ENCODE measurements at places on chromosomes 2 and 18.

- DNase-seq, result no peak
These were observed 567 bp downstream of the VWA3B start for GRCh38 chr2:98087447-98088020.

DNA sequence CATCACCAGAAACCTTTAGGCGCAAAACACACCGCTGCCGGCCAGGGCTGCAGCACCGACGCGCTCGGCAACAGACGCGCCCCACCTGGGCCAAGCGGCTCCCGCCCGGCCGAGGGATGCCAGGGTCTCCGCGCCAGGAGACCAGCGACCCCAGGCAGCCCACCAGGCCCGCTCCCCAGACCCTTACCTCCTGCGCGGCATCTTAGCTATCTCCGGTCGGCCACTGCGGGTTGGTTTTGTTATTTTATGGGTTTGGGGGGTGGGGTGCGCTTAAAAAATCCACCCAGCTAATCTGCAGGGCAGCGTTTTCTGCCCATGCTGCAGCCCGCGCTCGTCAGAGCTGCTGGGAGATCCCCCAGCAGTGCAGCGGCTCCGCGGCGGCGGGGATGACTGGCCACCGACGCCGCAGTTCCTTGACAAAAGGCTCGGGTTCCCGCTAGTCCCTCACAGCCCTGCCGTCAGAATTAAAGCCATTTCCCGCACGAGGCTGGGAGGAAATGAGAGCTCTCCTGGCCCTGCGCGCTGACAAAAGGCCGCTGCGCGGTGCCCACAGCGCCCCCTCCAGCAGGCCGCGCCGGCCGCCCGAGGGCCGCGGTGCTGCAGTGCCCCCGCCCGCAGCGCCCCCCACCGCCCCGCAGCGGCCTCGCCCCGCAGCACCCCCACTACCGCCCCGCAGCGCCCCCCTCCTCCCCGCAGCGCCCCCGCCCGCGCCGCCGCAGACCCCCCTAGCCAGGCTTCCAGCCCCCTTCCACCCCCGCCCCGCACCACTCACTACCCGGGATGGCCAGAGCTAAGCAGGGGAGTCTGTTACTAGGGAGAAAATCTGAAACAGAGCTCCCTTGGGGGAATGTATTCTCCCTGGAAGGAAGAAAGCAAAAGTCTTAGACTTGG is at the start of gene ADD2:
TSS of gene ADD2 (minus strand) at position 502 of the 891 bp plus-strand sequence. CDS start 61,792 bp downstream, outside the sequence.
- peak; percentile 59 for DNase-seq

- no peak for DNase-seq
These were observed 971.0 kb upstream of the CDH2 start for GRCh38 chr18:29147944-29148343.

DNA sequence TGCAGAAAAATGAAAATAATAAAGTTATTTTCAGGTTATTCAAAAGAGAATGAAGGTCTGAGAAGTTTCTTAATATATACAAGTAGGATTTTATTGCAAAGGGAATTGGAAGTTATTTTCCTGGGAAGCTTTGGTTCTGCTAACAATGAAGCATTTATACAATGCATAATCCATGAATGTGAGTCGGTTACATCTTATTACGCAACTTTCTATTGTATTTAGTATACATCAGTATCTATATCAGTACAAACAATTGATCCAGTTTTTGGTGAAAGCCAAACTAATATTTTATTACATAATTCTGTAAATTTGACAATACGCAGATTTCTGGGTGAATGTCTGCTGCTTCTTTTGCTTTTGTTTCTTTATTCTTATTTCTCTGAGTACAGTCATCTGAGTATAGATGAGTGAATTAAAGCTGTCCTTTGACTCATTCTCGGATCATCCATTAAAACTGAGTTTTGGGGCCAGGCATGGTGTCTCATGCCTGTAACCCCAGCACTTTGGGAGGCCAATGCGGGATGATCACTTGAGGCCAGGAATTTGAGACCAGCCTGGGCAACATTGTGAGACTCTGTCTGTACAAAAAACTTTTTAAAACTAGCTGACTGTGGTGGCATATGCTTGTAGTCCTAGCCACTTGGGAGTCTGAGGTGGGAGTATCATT is 108.5 kb downstream of the SOCS6 start:
- no peak for DNase-seq

GRCh38 chr2:121451398-121451797 is 79.3 kb upstream of the RNU4ATAC start:
- DNase-seq, result no peak

GRCh38 chr2:207515671-207516070 is 14.1 kb upstream of the CREB1 start:
- no peak for DNase-seq

DNA sequence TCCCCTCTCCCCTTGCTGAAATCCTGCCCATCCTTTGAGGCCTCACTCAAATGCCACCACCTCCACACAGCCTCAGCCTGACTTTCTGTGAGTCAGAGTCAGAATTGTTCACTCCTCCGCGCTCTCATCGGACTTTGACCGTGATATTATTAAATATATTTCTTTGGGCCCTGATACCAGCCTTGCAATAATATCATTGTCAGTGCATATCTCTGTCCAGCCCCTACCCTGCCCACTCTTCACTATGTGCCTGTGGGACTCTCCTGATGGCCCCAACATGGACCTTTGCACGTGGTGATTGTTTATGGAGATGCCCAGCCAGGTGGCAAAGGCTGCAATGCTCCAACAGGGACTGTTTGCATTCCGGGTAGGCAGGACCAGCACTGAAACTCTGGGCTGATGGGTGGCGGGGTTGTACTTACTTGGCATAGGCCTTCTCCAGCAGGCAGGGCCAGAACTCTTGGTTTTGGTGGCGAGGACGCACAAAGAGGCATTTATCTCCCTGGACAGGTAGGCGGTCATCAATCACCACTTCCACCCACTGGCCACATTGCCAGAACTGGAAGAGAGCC is 37.3 kb downstream of the CAPN13 start:
- DNase-seq, result no peak

DNA sequence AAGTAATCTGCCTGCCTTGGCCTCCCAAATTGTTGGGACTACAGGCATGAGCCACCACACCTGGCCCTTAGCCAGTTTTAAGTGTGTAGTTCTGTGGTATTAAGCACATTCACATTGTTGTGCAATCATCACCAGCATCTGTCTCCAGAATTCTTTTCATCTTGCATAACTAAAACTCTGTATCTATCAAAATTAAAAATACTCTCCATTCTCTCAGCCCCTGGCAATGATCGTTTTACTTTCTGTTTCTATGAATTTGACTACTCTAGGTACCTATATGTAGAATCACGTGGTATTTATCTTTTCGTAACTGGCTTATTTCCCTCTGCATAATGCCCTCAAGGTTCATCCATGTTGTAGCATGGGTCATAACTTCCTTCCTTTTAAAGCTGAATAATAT is 45.5 kb upstream of the CAVIN2 start:
- DNase-seq, result no peak

DNA sequence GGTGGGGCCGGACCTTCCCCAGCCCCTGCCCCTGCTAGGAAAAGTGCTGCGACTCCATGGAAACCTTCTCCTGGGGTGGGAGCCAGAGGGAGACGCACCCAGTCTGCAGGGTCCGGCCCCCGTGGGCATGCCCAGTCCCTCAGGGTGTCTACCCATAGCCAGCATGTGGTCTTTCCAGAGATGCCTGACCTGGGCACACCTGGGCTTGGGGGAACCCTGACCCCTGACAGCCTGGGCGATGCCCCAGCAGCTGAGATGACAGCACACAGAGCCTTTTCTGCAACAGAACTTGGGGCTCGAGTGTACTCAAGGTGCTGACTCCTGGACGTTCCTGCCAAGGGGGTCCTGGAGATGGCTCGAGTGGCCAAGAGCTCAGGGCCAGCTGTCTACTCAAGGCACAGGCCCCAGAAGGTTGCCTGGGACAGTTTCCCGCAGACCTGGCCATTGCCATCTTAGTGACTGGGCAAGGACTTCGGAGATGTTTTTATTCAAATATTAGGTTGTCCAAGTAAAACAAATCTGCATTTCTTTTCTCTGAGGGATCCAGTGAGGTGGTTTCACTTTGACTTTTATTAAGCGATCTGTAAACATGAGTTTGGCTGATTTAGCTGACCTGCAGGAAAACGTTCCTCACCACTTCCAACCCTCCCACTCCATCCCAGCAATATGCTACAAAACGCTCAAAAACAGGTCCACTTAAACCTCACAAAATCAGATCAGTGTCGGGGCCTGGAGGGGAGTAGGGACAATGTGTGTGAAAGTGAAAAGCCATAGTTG is 228.0 kb downstream of the EIPR1 start:
- DNase-seq, result no peak

All from NCI-H1092 (cell line).